K562 (cell line): ENCODE measurements at places on chromosomes 5 and 9. TPM values are rescaled to one million over a fixed set of nuclear protein-coding genes. Genes with fewer than 3 reads are reported as not detected.
A peak's percentile ranks its signal among the peaks of the same experiment; 100 is the strongest.

GRCh38 chr5:131997026-131997726 lies 14.3 kb downstream of the ACSL6 start:
- no peaks in the 10 kb centered on the region for H3K27me3 ChIP-seq
- H3K36me3 ChIP-seq, result no peaks in the 10 kb centered on the region
- peak overlapping the region; percentile 49 for H3K27ac ChIP-seq
- no peak for DNase-seq
- no peak overlapping the region for H3K4me3 ChIP-seq

DNA sequence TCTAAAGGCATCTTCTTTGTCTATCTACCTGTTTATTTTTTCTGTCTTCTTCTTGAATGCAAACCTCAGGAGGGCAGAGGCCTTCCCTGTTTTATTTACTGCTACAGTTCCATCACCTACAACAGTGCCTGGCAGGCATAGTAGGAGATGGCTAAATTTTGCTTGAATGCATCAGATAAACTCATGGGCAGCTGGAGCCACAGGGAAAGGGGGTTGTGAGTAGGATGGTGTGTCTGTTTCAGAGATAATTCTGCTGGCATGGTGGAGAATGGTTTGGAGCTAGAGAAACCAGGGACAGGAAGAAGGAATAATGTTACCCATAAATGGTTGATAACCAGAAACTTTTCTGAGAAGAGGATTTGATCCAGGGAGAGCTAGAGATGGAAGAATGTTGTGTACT lies 189.8 kb upstream of the BRINP1 start:
- DNase-seq, result no peak
- H3K27ac ChIP-seq, result no peak overlapping the region
- H3K36me3 ChIP-seq, result no peaks in the 10 kb centered on the region
- no peaks in the 10 kb centered on the region for H3K4me1 ChIP-seq

The PCDHB7 gene
- total RNA-seq, result not detected in 2 replicates

- H3K27ac ChIP-seq, result no peak overlapping the region
- H3K36me3 ChIP-seq, result no peaks in the 10 kb centered on the region
- no peaks in the 10 kb centered on the region for H3K4me1 ChIP-seq
- no peak overlapping the region for H3K4me3 ChIP-seq
- no peaks in the 10 kb centered on the region for H3K27me3 ChIP-seq
- DNase-seq, result no peak
Observed at GRCh38 chr5:124071039-124071438, 559.1 kb downstream of the CSNK1G3 start.

GRCh38 chr5:151157426-151158286 lies at the start of gene ANXA6:
Gene ANXA6, minus strand, starts transcription at chr5:151157779. Its CDS starts 9,878 bp downstream, at chr5:151147901.
- H3K36me3 ChIP-seq, result no peaks in the 10 kb centered on the region
- peak; percentile 92 for DNase-seq
- peak within 1 kb of the TSS; percentile 39; the same call in 2 of the 3 replicates for H3K27ac ChIP-seq
- H3K4me3 ChIP-seq, result peak within 1 kb of the TSS; percentile 43

The SKP2 gene
- 88.6 and 103 TPM in 2 replicates for total RNA-seq

The ZBED3 gene
- 0.04 TPM in 1 of 2 replicates, not detected in the other for total RNA-seq

The FBXO10 gene
- 8.8 and 9.0 TPM in 2 replicates for total RNA-seq

GRCh38 chr9:133031496-133031911 lies 707 bp downstream of the GTF3C5 start:
- H3K27me3 ChIP-seq, result no peaks in the 10 kb centered on the region
- H3K4me1 ChIP-seq, result peaks cover 21% of the 10 kb centered on the region
- peak overlapping the region; percentile 99 for H3K4me3 ChIP-seq
- H3K36me3 ChIP-seq, result peaks cover 46% of the 10 kb centered on the region
- DNase-seq, result peak; percentile 19

- no peaks in the 10 kb centered on the region for H3K36me3 ChIP-seq
- no peak for DNase-seq
- H3K4me3 ChIP-seq, result no peak overlapping the region
- no peak overlapping the region for H3K27ac ChIP-seq
- H3K27me3 ChIP-seq, result peaks cover 5% of the 10 kb centered on the region; the same call in 1 of the 2 replicates
Observed at GRCh38 chr9:108724122-108724521, 131.7 kb downstream of the ACTL7B start.

GRCh38 chr5:14179446-14179845 lies 36.3 kb downstream of the TRIO start:
- no peak overlapping the region for H3K27ac ChIP-seq
- H3K4me1 ChIP-seq, result peaks cover 4% of the 10 kb centered on the region; the same call in 1 of the 2 replicates
- H3K27me3 ChIP-seq, result peaks cover 12% of the 10 kb centered on the region; the same call in 1 of the 3 replicates
- no peak overlapping the region for H3K4me3 ChIP-seq
- DNase-seq, result no peak
- no peaks in the 10 kb centered on the region for H3K36me3 ChIP-seq

- no peaks in the 10 kb centered on the region for H3K4me1 ChIP-seq
- H3K27me3 ChIP-seq, result no peaks in the 10 kb centered on the region
- no peak overlapping the region for H3K27ac ChIP-seq
Observed at GRCh38 chr9:15101095-15101494, 190.9 kb upstream of the FREM1 start.

The CDH6 gene
- 0.07 TPM in 1 of 2 replicates, not detected in the other for total RNA-seq

DNA sequence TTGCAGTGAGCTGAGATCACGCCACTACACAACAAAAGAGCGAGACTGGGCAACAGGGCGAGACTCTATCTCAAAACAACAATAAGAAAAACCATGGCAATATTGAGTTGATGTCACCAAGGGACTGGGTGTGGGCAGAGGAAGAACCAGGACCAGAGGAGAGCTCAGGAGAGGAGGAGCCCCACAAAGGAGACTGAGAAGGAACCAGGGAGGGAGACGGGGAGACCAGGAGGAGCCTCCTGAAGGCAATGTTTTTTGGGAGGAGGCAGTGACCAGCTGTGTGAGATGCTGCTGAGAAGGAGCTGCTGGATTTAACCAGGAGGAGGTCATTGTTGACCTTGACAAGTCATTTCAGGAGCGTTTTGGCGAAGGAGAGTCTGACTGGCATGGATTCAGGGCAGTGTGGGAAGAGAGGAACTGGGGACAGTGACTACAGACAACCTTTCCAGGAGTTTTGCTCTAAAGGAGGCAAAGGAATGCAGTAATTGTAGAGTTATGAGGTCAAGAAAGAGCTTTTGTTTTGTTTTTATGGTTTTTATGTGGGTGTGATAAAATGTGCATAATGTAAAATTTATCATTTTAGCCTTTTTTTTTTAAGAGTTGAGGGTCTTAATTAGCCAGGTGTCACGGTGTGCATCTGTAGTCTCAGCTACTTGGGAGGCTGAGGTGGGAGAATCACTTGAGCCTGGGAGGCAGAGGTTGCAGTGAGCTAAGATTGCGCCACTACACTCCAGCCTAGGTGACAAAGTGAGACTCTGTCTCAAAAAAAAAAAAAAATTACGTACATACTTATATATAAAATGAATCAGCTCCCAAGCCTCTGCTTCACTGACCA lies 17.9 kb downstream of the TRUB2 start:
- H3K27ac ChIP-seq, result no peak overlapping the region
- H3K4me1 ChIP-seq, result peaks cover 23% of the 10 kb centered on the region
- DNase-seq, result no peak
- no peak overlapping the region for H3K4me3 ChIP-seq
- H3K27me3 ChIP-seq, result no peaks in the 10 kb centered on the region
- peaks cover 13% of the 10 kb centered on the region for H3K36me3 ChIP-seq

The PCDHGB4 gene
- not detected in 2 replicates for total RNA-seq

DNA sequence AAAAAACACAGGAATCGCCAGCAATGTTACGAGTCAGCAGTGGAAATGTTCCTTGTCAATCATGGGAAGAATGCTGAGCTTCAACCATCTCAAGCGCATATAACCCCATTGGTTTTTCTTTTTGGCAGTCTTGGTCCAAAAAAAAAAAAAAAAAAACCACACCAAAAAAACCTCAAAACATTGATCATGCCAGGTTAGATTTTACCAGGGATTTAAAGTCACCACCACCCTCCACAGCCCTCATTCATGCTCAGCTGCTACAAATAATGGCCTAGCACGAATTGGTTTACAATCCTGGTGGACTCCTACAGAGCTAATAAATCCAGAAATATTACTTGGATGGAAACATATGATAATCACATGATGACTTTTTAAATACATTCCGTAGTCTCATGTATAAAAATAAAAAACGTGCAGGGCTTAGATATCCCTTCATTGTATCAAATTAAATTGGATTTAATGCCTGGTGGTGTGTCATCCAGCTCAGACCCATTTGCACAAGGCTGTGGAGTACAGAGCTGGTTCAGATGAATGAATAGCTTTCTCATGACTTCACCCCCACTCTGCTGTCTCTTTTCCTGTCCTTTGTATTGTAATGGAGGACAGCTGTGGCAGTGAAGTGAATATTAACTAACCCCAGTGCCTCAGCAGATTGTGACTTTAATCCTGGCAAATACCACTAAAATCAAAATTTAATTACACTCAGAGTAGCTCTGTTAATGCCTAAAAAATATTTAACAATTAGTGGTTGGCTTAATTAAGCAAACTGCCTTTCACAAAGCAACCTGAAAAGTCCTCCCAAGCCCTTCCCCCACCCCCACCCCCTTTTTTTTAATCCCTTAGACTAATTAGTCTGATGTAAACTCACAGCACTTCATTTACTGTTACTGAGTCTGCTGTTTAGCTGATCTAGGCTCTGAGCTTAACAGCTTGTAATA lies 626.5 kb upstream of the ZNF608 start:
- DNase-seq, result no peak
- no peaks in the 10 kb centered on the region for H3K36me3 ChIP-seq

GRCh38 chr5:36985387-36985786 lies 108.8 kb downstream of the NIPBL start:
- peaks cover 15% of the 10 kb centered on the region; the same call in 2 of the 3 replicates for H3K36me3 ChIP-seq
- no peak for DNase-seq
- H3K4me3 ChIP-seq, result no peak overlapping the region
- H3K27ac ChIP-seq, result no peak overlapping the region
- H3K27me3 ChIP-seq, result no peaks in the 10 kb centered on the region

GRCh38 chr5:172668594-172669071 lies 27.6 kb downstream of the NEURL1B start:
- peaks cover 7% of the 10 kb centered on the region; the same call in 1 of the 2 replicates for H3K4me1 ChIP-seq
- no peaks in the 10 kb centered on the region for H3K36me3 ChIP-seq
- no peak for DNase-seq
- peaks cover 53% of the 10 kb centered on the region for H3K27me3 ChIP-seq
- H3K27ac ChIP-seq, result no peak overlapping the region

DNA sequence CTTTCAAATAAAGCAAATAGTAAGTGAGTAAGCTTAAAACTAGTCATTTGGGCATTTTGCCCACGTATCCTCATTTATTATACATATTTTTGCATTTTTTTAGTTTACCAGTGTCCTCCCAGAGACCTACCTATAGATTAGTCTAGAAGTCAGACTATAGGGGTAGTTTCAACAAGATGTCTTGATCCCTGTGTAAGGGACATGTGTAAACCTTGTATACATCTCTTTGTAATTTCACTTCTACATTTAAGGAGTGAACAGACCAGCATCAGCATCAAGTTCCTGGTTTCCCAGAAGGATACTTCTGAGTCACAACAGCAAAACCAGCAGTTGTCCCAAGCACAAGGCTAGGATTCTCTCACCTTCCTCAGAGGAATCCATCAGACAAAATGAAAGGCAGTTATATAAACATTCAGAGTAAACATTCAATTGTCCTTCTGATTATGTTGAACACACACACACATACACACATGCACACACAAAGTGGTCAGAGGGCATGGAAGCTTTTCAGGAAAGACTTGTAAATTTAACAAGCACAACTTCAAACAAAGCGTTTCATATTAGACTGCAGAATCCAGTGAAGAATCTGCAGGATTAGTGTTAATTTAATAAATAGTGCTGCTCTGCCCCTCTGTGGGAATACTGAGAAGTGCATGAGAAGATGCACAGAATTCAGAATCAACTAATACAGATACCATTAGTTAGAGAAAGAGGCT lies 55.4 kb downstream of the HINT1 start:
- H3K4me3 ChIP-seq, result no peak overlapping the region
- H3K27ac ChIP-seq, result no peak overlapping the region
- no peaks in the 10 kb centered on the region for H3K4me1 ChIP-seq

DNA sequence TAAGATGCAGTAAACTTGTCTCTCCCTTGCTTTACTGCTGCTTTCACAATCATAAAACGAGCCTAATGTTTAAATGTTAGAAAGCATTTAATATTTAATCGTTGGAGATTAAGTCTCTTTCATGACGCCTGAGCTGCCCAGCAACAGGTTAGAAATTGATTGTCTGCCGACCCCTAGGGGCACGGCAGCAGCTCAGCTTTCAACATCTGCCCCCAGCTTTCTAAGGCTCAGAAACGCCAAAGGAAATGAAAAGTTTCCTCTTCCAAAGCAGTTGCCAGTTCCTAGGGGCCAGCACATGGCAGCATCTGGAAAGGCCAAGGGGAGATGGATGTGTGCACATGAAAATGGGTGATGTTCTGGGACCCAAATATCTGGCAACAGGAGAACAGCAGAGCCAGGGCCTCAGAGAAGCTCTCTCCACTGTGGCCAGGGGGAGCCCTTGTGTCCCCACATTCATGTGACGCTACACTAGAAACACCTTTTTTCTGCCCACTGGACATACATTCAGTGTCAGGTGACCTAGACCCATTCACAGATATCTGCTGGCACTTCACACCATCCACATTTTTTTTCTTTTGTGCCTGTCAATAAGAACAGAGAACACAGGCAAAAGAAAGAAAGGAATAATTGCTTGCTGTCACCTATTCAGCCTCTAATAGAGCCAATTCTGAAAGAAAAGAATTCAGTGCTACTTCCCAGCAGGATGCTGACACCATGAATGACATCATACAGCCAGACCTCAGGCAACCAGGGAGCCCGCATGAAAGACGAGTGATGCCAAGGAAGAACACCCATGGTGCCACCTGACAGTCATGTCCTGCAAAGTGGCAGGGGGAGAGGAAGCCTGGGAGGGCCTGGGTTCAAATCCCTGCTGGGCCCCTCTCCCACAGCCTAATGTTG lies 205.0 kb upstream of the TAS2R1 start:
- no peaks in the 10 kb centered on the region for H3K4me1 ChIP-seq
- H3K36me3 ChIP-seq, result no peaks in the 10 kb centered on the region
- H3K27me3 ChIP-seq, result no peaks in the 10 kb centered on the region
- DNase-seq, result no peak
- H3K27ac ChIP-seq, result no peak overlapping the region

The AGXT2 gene
- not detected in 2 replicates for total RNA-seq

The ARHGEF39 gene
- total RNA-seq, result 15.1 and 16.1 TPM in 2 replicates
